ENCODE measurements at places on chromosomes 6 and 20. TPM values are rescaled to one million over a fixed set of nuclear protein-coding genes. Genes with fewer than 3 reads are reported as not detected.

NPBWR2 gene
- not detected for total RNA-seq

GRCh38 chr6:147033267-147033666 is 170.9 kb upstream of the STXBP5 start:
- no peak overlapping the region for H3K4me3 ChIP-seq
- no peak for DNase-seq
- H3K27ac ChIP-seq: no peak overlapping the region
- no peaks in the 10 kb centered on the region for H3K4me1 ChIP-seq
- no peaks in the 10 kb centered on the region for H3K27me3 ChIP-seq

DNA sequence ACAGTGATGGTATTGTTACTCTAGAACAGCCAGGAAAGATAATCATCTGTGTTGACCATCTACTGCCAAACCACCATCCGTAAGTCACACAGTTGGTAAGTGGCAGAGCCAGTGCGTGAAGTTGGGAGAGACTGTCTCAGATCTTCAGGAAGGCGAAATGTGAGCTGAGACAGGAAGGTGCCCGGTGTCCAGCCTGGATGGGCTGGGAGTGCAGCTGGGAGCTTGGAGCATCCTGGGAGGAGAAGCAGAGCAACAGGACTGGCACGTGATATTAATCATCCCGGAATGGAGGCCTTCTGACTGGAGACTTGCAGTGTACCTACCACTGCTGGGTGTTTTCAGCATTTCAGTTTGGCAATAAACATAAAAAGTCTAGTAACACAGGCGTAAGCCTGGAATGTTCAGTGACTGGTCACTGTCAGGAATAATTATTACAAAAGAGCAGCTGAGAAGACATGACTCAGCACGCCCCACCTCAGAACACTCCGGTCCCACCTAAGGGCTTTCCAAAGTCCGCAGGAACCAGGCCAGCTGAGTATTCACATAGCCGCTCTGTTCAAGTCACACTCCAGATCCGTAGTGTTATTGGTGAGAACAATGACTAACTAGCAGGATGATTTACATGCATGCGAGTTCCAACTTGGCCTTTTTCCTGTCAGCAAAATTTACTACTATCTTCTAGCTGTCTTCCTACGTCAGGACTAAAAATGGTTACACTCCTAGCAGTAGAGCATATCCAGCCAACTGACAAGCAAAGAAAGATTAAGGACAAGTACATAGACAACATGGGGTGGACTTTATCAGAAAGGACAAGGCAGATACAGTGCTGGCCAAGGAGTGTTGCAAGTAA is 45.1 kb upstream of the PNRC1 start:
- H3K4me3 ChIP-seq: no peak overlapping the region
- H3K4me1 ChIP-seq: no peaks in the 10 kb centered on the region
- H3K27ac ChIP-seq: peak overlapping the region; percentile 92

- no peak overlapping the region for H3K27ac ChIP-seq
- DNase-seq: no peak
- H3K36me3 ChIP-seq: peaks cover 5% of the 10 kb centered on the region
- H3K4me3 ChIP-seq: peak overlapping the region; percentile 61
- no peaks in the 10 kb centered on the region for H3K27me3 ChIP-seq
Observed at GRCh38 chr6:7590918-7591302, 912 bp downstream of the SNRNP48 start.

DNA sequence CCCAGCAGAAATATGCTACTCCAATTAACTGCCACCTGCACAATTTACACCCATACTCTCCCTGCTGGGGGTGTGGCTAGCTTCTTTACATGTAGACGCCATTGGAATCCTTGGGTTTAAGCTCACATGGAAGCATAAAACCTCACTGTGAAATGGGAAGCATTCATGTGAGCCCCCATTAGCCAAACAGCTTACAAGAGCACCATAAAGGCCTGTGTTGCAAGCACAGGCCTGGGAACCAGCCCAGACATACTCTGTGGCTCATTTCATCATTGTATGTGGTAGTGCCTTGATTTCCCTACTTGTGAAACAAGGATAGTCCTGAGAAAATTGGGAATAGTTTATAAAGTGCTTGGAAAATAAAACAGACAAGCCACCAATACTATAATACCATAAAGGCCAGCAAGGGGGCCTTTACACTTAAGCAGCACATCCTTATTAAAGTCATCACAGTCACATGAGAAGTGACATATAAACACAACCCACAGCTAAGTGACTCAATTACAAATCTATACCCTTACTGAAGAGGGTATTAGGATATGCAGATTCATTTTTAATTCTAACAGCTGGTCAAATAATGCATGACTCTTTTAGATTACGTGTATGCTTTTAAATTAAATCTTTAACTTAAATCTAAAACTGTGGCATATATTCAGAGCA is 6.8 kb downstream of the ADNP start:
- H3K36me3 ChIP-seq: no peaks in the 10 kb centered on the region
- H3K4me3 ChIP-seq: no peak overlapping the region
- H3K27ac ChIP-seq: no peak overlapping the region
- H3K4me1 ChIP-seq: peaks cover 17% of the 10 kb centered on the region
- H3K27me3 ChIP-seq: no peaks in the 10 kb centered on the region
- DNase-seq: no peak

GRCh38 chr6:20447581-20448132 is 46.0 kb downstream of the E2F3 start:
- H3K4me3 ChIP-seq: no peak overlapping the region
- peak overlapping the region; percentile 67 for H3K27ac ChIP-seq
- H3K36me3 ChIP-seq: no peaks in the 10 kb centered on the region
- no peaks in the 10 kb centered on the region for H3K27me3 ChIP-seq

All from liver (tissue), 10 donors.